ENCODE measurements at places on chromosomes 13 and 19.

- no peak for DNase-seq
Observed at GRCh38 chr19:33039815-33040214, 24.9 kb downstream of the RHPN2 start.

GRCh38 chr19:31883296-31883990 is 462.0 kb upstream of the ZNF507 start:
- DNase-seq, result no peak

DNA sequence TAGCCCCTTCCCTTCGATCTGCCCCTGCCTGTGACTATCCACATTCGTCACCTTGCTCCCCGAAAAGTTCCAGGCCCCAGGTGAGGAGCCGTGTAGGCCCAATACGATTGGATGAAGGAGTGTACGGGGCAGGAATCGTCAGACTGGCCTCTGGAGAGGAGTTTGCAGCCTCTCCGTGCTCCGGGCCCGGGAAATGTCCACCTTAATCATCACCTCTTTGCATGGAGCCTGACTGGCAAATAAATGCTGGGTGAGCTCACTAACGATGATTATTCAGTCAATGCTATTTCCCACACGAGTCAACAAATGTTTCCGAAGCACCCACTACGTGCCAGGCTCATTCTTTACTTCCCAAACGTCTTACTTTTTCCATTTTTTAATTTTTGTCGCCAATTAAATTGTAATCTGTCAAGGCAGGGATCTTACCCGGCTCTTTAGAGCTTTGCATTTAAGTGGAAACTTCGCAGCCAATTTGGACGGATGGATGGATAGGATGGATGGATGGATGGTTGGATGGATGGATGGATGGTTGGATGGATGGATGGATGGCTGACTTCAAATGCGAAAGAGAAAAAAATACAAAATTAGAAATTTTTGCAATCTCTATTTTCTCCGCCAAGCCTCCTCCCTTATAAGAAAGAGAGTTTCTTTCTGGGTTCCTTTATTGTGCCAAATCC is 45.8 kb downstream of the TGDS start:
- peak; percentile 41 for DNase-seq

- no peak for DNase-seq
Observed at GRCh38 chr13:75385708-75386083, 96.3 kb downstream of the TBC1D4 start.

DNA sequence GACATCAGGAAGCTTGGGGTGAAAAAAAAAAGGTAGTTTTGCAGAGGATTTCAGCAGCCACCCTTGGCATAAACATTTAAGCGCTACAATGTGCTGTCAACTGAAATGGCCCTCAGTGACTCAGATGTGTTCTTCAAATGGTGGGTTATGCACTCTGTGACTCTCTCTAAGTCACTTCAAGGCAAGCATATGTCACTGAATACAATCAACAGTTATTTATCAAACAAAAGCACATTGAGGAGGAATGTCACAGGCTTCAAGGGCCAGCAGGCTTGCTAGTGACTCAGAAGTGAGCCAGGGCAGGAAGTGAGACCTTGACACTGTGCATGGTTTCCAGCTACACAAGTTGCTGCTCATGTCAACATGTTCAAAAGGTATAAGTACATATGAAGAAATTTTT is 523.7 kb upstream of the HTR2A start:
- DNase-seq, result no peak

DNA sequence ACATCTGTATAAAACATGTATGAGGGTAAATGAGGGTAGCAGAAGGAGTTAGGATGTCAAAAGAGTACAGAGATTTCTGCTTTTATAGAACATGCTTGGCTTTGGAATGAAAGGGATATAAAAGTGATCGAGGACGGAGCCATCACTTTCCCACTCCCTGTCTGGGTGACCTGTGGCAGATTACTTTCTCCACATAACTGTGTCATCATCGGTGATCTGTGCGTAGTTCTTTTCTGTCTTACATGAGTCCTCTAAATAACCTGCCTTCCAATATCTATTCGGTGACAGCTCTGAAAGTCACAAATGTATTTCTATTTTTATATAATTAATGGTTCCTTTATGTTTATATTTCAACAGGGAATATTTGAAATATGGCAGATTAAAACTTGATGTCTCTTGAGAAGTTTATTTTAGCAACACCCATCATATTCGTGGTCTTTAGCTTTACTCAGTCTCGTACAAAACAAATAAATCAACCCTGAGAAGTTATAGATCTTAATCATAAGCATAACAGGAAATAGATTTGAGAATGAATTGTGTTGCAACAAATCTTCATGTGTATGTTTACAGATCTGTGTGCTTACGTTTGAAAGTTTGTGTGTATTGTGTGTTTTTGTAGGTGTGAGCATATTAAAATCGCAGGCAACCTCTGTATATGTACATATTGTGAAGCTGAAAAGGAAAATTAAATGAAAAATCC is 1094.3 kb downstream of the EFNB2 start:
- peak; percentile 17 for DNase-seq

DNA sequence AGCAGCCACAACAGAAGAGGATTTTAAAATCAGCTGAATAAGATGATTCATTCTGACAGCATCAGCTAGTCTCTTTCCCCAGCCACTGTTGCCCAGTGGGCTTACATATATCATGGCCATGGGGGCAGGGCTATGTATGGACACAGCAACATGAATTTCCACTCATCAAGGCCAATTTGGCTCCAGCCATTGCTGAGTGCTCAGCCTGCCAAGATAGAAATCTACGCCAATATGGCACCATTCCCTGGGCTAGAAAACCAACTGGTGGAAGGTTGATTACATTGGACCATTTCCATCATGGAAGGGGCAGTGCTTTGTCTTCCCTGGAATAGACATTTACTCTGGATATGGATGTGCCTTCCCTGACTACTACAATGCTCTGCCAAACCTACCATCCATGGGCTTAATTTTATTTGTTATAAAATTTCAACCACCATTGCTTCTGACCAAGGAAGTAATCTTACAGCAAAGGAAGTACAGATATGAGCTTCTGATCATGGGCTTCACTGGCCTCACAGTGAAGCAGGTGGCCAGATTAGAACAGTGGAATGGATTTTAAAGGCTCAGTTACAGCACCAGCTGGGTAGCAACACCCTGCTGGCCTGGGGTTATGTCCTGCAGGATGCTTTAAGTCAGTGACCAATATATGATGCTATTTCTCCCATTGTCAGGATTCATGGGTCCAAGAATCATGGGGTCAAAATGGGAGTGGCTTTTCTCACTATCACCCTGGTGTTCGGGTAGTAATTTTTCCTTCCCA is 9.8 kb upstream of the ALOX5AP start:
- peak; percentile 78 for DNase-seq

GRCh38 chr13:28753208-28753892 is 34.6 kb upstream of the SLC46A3 start:
- peak; percentile 95 for DNase-seq

GRCh38 chr13:94329754-94330551 is 149.5 kb downstream of the DCT start:
- peak; percentile 96 for DNase-seq

DNA sequence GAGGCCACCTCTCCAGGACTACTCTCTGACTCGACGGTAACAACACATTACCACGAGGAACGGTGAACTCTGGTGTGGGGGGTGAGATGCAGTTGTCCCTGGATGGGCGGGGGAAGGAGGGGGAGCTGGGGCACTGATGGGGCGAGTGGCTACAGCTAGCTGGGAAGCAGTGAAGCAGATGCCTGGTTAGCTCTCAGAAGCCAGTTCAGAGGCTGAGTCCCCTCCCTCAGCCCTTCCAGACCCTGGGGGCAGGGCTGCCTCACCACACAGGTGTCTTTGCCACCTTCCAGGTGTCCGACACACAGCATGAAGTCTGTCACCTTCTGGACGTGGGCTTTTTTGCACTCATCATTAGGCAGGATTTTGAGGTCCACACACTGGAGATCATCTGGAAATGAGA is 4.0 kb downstream of the KLK1 start:
- DNase-seq, result no peak

GRCh38 chr13:24693862-24694471 is 13.8 kb downstream of the ATP12A start:
- peak; percentile 39 for DNase-seq

- no peak for DNase-seq
Observed at GRCh38 chr19:44806291-44806690, 2.6 kb upstream of the BCAM start.
